HepG2 (cell line): ENCODE measurements at places on chromosomes 7 and 10. TPM values are rescaled to one million over a fixed set of nuclear protein-coding genes. Genes with fewer than 3 reads are reported as not detected.

The SPDYE2B gene
- total RNA-seq, result not detected in 2 replicates

The OR6B1 gene
- not detected in 2 replicates for total RNA-seq

The MKX gene
- not detected in 2 replicates for total RNA-seq

The CASP2 gene
- total RNA-seq, result 13.7 and 21.2 TPM in 2 replicates

The ITGB8 gene
- 0.06 TPM in 1 of 2 replicates, not detected in the other for total RNA-seq

The EPDR1 gene
- total RNA-seq, result 27.3 and 38.3 TPM in 2 replicates

The RADIL gene
- total RNA-seq, result 0.09 and 0.52 TPM in 2 replicates

The CYTH3 gene
- 2.8 and 3.8 TPM in 2 replicates for total RNA-seq

The PDIA4 gene
- 171 and 402 TPM in 2 replicates for total RNA-seq

The PLEKHS1 gene
- not detected in 2 replicates for total RNA-seq

The PNLIPRP2 gene
- 0.95 and 0.97 TPM in 2 replicates for total RNA-seq

The HTRA1 gene
- 0.17 and 0.40 TPM in 2 replicates for total RNA-seq

The SLC18A3 gene
- not detected in 2 replicates for total RNA-seq

The TMEM196 gene
- not detected in 2 replicates for total RNA-seq

The FZD1 gene
- total RNA-seq, result 0.51 and 0.80 TPM in 2 replicates

The GPR26 gene
- total RNA-seq, result not detected in 2 replicates

The NEUROG3 gene
- total RNA-seq, result not detected in 2 replicates

The CYP26A1 gene
- total RNA-seq, result not detected in 2 replicates

The HSPA12A gene
- 12.9 and 13.6 TPM in 2 replicates for total RNA-seq

The TBX20 gene
- not detected in 2 replicates for total RNA-seq

The FOXI2 gene
- total RNA-seq, result not detected in 2 replicates

The MMP21 gene
- not detected in 2 replicates for total RNA-seq

The CCL24 gene
- not detected in 2 replicates for total RNA-seq

The TSPAN13 gene
- total RNA-seq, result 4.7 and 6.2 TPM in 2 replicates

The SLK gene
- total RNA-seq, result 22.8 and 35.0 TPM in 2 replicates

The ATOH7 gene
- total RNA-seq, result 0.07 TPM in 1 of 2 replicates, not detected in the other

The AGR3 gene
- total RNA-seq, result not detected in 2 replicates

The EBF3 gene
- not detected in 2 replicates for total RNA-seq

The MACC1 gene
- total RNA-seq, result 0.04 TPM in 1 of 2 replicates, not detected in the other

The PRKCQ gene
- total RNA-seq, result 0.35 and 0.60 TPM in 2 replicates

The C7orf57 gene
- total RNA-seq, result not detected in 2 replicates

The ATP5F1C gene
- 416 and 578 TPM in 2 replicates for total RNA-seq

The IFIT1B gene
- not detected in 2 replicates for total RNA-seq

The STEAP1 gene
- 17.3 and 24.2 TPM in 2 replicates for total RNA-seq

The PON1 gene
- total RNA-seq, result 0.27 TPM in 1 of 2 replicates, not detected in the other

The CEP55 gene
- total RNA-seq, result 17.1 and 27.3 TPM in 2 replicates

The MMD2 gene
- total RNA-seq, result not detected in 2 replicates

The CALHM1 gene
- 0.04 TPM in 1 of 2 replicates, not detected in the other for total RNA-seq

The SH2D4B gene
- total RNA-seq, result not detected in 2 replicates

The BRI3 gene
- 37.2 and 54.0 TPM in 2 replicates for total RNA-seq

The SPDYE6 gene
- 0.07 TPM in 1 of 2 replicates, not detected in the other for total RNA-seq

The MEOX2 gene
- total RNA-seq, result not detected in 2 replicates

The HIBADH gene
- 59.5 and 75.2 TPM in 2 replicates for total RNA-seq

The NUTM2D gene
- 3.0 and 3.3 TPM in 2 replicates for total RNA-seq

The DBF4 gene
- total RNA-seq, result 64.4 and 90.0 TPM in 2 replicates

The DKK1 gene
- total RNA-seq, result 143 and 262 TPM in 2 replicates

The TAS2R5 gene
- total RNA-seq, result 0.65 and 1.7 TPM in 2 replicates

The SPDYE11 gene
- not detected in 2 replicates for total RNA-seq

The PNLIPRP3 gene
- total RNA-seq, result not detected in 2 replicates

The PLXNA4 gene
- total RNA-seq, result 0.01 and 0.04 TPM in 2 replicates

The OR6V1 gene
- total RNA-seq, result not detected in 2 replicates

The ASB10 gene
- total RNA-seq, result not detected in 2 replicates
